Stimulated activated CD4-positive, alpha-beta T cell treated with anti-CD3 and anti-CD28 coated beads, Interleukin-1b, Interleukin-23, amount 100 ng/mL, for 48 hours (primary cell): ENCODE measurements at places on chromosomes 5 and 9.
A peak's percentile ranks its signal among the peaks of the same experiment; 100 is the strongest.

DNA sequence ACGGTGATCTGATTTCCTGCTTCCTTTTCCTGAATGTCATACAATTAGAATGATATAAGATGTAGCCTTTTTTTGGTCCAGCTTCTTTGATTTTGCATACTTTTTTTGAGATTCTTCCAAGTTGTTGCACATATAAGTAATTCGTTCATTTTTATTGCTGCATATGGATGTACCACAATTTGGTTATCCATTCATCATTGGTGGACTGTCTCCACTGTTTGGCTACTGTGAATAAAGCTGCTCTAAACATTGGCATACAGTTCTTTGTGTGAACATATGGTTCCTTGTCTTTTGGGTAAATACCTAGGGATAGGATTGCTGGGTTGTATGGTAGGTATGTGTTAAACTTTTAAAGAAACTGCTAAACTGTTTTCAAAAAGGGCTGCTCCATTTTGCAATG is 52.6 kb downstream of the OR1J1 start:
- no peak for DNase-seq

GRCh38 chr9:20208961-20209371 is 413.3 kb downstream of the MLLT3 start:
- peak; percentile 7 for DNase-seq

- no peak for DNase-seq
These were observed 116.7 kb upstream of the RGMB start for GRCh38 chr5:98656796-98657195.

- DNase-seq, result no peak
These were observed 630.6 kb upstream of the SEMA6A start for GRCh38 chr5:117204926-117205869.

- DNase-seq, result no peak
These were observed 97.0 kb downstream of the FOCAD start for GRCh38 chr9:20781092-20781491.

GRCh38 chr9:126487856-126488255 is 125.9 kb upstream of the LMX1B start:
- DNase-seq, result no peak

DNA sequence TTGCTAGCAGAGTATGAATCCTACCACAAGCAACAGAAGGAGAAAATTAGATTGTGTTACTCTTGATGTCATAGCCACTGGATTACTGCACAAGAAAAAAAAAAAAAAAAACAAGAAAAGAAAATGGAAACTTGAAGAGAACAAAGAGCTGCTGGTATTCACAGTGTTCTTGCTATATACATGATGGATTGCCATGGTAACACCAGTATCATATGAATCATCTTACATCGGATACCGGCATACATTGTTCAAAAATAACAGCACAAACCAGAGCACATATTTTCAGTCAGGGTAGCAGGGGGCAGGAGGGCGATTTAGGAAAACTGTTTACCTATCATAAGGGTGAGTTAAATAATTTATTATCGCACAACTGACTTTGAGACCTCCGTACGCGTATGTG is 472.9 kb downstream of the PDE4D start:
- no peak for DNase-seq

- no peak for DNase-seq
These were observed 18.9 kb downstream of the CAMK2A start for GRCh38 chr5:150270541-150271295.

GRCh38 chr5:180311216-180311615 is 19.3 kb upstream of the MAPK9 start:
- no peak for DNase-seq

GRCh38 chr5:65742565-65743231 is 20.7 kb downstream of the NLN start:
- DNase-seq, result peak; percentile 28

- peak; percentile 37 for DNase-seq
These were observed 1.6 kb downstream of the CEMIP2 start for GRCh38 chr9:71766663-71767062.

GRCh38 chr5:10595672-10596309 is 31.9 kb downstream of the ANKRD33B start:
- peak; percentile 65 for DNase-seq

- DNase-seq, result no peak
These were observed 55.5 kb downstream of the CEP120 start for GRCh38 chr5:123367739-123368138.

- DNase-seq, result no peak
These were observed 124.7 kb upstream of the TBC1D2 start for GRCh38 chr9:98380065-98380681.

GRCh38 chr5:139341187-139341688 is 416 bp upstream of the PAIP2 start:
- no peak for DNase-seq

- DNase-seq, result no peak
These were observed 1.6 kb downstream of the FER start for GRCh38 chr5:108749128-108749861.

- no peak for DNase-seq
These were observed 137.8 kb downstream of the SEMA6A start for GRCh38 chr5:116436674-116437350.
